NCI-H2081 treated with DMSO at 0.1 percent for 48 hours (cell line): ENCODE measurements at places on chromosomes 3 and 15.

DNA sequence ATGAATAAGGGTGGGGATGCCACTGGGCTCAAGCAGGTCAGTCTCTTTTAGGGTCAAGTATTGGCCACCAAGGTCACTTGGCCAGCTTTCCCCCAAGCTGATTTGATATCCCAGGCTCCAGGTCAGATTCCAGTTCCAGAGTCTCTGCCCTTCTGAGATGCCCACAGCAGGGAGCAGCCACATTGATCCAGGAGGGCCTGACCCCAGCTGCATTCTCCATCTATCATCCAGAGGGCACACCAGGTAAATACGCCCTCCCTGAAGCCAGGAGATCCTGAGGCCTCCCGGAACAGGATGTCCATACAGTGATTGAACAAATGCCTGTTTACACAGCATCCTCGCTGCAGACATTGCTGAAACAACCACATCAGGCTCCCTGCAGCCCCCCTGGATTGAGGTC is 264.6 kb upstream of the TLE3 start:
- DNase-seq, result no peak

- DNase-seq, result no peak
Observed at GRCh38 chr3:14117468-14118399, 6.9 kb downstream of the CHCHD4 start.

DNA sequence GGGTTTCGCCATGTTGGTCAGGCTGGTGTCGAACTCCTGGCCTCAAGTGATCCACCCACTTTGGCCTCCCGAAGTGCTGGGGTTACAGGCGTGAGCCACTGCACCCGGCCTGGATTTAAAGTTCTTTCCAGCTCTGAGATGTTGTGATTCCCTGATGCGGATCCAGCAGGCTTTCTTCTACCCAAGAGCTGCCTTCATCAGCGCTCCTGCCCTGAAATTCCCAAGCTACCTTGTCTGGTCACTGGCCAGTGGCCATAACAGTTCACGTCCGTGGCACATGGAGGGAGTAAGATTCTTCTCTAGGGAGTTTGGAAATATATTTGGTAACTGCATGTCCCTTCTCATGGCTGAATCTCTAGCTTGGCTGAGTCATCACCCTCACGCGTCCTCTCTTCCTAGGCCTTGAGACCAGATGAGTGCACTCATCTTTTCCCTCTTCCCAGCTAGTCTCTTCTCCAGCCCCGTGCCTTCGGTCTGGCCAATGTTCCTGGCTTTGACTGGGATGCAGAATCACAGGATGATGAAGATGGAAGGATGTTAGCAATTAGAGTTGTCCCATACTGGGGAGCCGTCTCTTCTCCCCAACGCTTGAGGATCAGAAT is 29.8 kb upstream of the APOD start:
- DNase-seq, result no peak

DNA sequence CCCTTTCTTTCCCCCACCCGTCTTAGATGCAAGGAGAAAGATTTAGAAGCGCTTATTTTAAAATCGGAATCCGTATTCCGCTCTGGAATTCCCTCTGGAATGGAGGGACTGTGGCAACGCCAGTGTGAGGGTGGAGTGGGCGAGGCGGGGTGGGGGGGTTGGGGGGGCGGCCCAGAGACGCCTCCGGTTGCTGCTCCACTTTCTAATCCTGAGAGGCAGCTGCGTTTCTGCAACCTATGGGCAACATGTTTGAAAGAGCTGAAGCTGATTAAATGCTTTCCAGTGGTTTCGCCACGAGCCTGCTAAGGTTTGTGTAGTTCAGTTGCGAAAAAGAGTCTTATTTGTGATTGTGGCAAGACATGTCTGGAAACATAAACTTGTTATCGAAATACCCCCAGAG is at the start of gene CCK:
Gene CCK (minus strand): TSS at position 101 of the 400 bp plus-strand sequence. CDS start 2,555 bp downstream, outside the sequence.
- no peak for DNase-seq

- no peak for DNase-seq
Observed at GRCh38 chr15:29736012-29736743, 86.1 kb downstream of the TJP1 start.
